ENCODE measurements at places on chromosomes 3 and 15. TPM values are rescaled to one million over a fixed set of nuclear protein-coding genes. Genes with fewer than 3 reads are reported as not detected.
A peak's percentile ranks its signal among the peaks of the same experiment; 100 is the strongest.

DNA sequence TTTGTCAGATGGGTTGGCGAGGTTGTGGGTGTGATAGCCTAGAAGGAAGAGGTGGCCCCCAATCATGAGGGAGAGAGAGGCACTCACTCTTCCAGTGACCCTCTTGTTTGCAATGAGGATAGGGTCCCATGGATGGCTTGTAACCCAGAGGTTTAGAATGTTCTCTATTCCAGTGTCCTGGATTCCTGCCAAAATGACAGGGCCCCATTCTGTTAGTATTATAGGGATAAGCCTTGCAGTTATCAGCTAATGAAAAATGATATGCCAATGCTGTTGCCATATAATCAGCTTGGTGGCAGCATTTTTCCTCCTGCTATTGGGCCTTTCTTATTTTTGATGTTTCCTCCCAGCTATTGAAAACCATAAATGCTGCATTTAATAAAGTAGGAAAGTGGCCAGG lies 23.3 kb upstream of the SENP7 start:
- no peak for DNase-seq
- no peaks in the 10 kb centered on the region for H3K36me3 ChIP-seq
- H3K27ac ChIP-seq, result no peak overlapping the region
- peaks cover 13% of the 10 kb centered on the region for H3K4me1 ChIP-seq
- no peak overlapping the region for H3K4me3 ChIP-seq
- no peaks in the 10 kb centered on the region for H3K27me3 ChIP-seq

DNA sequence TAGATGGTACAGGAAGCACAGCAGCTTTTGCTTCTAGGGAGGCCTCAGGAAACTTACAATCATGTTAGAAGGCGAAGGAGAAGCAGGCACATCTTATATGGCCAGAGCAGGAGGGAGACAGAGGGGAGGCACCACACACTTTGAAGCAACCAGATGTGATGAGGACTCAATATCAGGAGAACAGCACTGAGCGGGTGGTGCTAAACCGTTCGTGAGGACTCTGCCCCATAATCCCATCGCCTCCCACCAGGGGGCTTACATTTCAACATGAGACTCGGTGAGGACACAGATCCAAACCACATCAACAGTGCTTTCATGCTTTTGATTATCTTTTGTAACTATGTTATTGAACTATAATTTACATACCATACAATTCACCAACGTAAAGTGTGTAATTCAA lies 7.6 kb upstream of the TMEM44 start:
- peaks cover 62% of the 10 kb centered on the region for H3K36me3 ChIP-seq
- peaks cover 9% of the 10 kb centered on the region for H3K4me1 ChIP-seq
- DNase-seq, result peak; percentile 76
- no peaks in the 10 kb centered on the region for H3K27me3 ChIP-seq
- no peak overlapping the region for H3K4me3 ChIP-seq

GRCh38 chr3:192275741-192276355 lies 451.5 kb downstream of the FGF12 start:
- H3K36me3 ChIP-seq, result no peaks in the 10 kb centered on the region
- H3K4me1 ChIP-seq, result no peaks in the 10 kb centered on the region
- no peak for DNase-seq
- H3K27me3 ChIP-seq, result no peaks in the 10 kb centered on the region
- H3K4me3 ChIP-seq, result no peak overlapping the region

Gene DCUN1D1
- 34.5 TPM for total RNA-seq

Gene TRPM1
- total RNA-seq, result not detected

- H3K36me3 ChIP-seq, result no peaks in the 10 kb centered on the region
- no peak overlapping the region for H3K4me3 ChIP-seq
- no peak for DNase-seq
Observed at GRCh38 chr15:29736012-29736743, 86.1 kb downstream of the TJP1 start.

DNA sequence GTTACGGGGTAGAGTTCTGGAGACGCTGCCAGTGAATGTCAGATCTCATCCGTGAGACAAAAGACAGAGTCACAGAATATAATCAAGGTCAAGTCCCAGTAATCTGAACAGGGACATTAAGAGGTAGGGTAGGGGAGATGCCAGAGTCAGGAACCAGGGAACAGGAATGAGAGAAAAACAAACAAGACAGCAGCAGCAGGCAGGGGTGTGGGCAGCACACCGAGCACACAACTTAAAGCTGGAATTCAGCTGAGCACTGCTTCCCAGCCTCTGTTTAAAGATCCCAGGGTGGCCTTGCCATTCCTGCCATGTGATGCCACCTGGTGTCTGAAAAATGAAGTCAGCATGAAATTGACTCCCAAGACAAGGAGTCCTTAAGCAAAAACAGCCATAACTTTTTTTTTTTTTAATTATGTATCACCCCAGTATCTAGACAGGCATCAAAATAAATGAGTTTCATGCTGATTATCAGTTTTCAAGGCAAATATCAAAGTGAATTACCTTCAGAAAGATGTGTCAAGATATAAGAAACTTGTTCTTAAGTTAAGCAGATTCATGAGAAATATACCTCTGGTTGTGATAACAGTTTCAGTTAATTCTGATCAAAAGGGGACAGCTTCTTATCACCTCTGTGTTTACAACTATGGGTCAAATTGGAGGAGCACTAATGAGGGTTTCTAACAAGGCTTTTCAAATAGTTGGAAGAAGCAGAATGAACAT lies 203.7 kb downstream of the SLC9A9 start:
- no peak for DNase-seq
- peaks cover 15% of the 10 kb centered on the region for H3K36me3 ChIP-seq
- no peaks in the 10 kb centered on the region for H3K4me1 ChIP-seq
- no peaks in the 10 kb centered on the region for H3K27me3 ChIP-seq
- no peak overlapping the region for H3K27ac ChIP-seq
- H3K4me3 ChIP-seq, result no peak overlapping the region

Gene ARGFX
- not detected for total RNA-seq

- peaks cover 43% of the 10 kb centered on the region for H3K36me3 ChIP-seq
- no peaks in the 10 kb centered on the region for H3K4me1 ChIP-seq
- DNase-seq, result no peak
- peaks cover 5% of the 10 kb centered on the region for H3K27me3 ChIP-seq
- H3K27ac ChIP-seq, result no peak overlapping the region
Observed at GRCh38 chr3:150480877-150481276, 65.4 kb downstream of the SERP1 start.

DNA sequence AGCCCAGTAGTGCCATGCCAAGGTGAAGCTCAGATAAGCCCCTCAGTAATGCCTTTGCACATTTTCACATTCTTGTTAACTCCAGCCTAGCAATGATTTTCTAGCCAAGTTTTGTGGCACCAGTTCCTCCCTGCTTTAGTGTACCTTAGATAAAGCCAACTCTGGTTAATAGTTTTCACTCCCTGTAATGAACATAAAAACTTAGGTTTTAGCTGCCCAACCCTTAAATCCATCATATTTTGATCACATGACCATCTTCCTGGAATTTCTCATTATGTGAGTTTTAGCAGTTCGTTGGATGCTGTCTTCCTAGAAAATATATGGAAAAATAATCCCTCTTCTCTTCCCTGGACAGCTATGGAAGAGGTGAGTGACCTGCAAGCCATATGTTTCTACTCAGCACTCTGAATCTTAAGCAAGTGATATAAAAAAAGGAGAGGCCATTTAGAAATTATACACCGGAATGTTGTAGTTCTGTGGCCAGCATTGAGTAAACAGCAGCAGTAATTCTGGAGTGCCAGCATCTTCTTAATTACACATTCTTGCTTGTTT lies 62.2 kb upstream of the P2RY1 start:
- DNase-seq, result no peak
- H3K4me3 ChIP-seq, result no peak overlapping the region
- H3K27ac ChIP-seq, result no peak overlapping the region
- H3K27me3 ChIP-seq, result no peaks in the 10 kb centered on the region

DNA sequence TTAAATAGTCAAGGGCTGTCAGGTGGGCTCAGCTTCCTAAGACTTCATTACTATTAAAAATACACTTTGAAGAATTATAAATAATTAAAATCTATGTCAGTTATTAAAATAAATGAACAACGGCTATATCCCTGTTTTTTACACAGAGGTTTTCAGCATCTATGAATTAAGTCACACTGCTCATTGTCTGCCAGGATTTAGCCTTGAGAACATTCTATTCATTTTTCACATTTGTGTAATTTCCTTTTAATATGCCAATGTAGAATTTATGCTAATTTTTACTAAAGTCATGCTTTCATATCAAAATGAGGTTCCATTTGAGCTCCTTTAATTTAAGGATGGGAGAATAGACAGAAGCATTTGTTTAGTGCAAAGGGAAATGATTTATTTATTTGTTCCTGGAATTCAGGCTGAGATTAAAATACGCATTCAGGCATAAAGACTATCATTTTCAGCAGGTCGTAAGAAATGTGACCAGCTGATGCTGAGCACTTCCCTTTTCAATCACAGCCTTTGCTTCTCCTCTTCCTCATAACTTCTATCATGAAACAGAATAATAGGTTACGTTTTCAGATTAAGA lies 345.1 kb downstream of the MFSD1 start:
- H3K36me3 ChIP-seq, result no peaks in the 10 kb centered on the region
- no peak overlapping the region for H3K4me3 ChIP-seq
- H3K27ac ChIP-seq, result no peak overlapping the region
- H3K4me1 ChIP-seq, result no peaks in the 10 kb centered on the region
- no peak for DNase-seq

DNA sequence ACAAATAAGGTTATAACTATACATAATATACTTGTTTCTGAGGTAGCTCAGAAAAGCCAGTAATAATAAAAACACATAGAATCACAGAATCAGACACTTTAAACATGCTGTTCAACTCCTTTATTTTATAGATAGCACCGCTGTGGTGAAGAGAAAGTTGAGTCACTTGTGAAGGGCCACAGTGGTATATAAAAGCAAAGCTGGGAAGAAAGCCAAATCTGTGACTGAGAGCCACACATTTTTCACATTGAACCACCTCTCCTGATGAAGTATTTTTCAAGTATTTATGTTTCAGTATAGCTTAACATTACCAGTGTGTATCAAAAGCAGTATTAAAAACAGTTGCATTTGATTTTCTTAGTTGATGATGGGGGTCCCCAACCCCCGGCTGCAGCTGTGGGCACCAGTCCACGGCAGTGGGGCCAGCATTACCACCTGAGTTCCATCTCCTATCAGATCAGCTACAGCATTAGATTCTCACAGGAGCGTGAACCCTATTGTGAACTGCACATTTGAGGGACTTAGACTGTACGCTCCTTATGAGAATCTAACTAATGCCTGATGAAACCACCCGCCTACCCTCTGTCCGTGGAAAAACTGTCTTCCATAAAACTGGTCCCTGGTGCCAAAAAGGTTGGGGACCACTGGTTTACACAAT lies 46.2 kb downstream of the TBL1XR1 start:
- peaks cover 69% of the 10 kb centered on the region for H3K4me1 ChIP-seq
- peak overlapping the region; percentile 65 for H3K4me3 ChIP-seq

GRCh38 chr3:34696831-34697230 lies 898.4 kb downstream of the PDCD6IP start:
- no peak for DNase-seq
- H3K36me3 ChIP-seq, result no peaks in the 10 kb centered on the region
- no peaks in the 10 kb centered on the region for H3K4me1 ChIP-seq
- no peak overlapping the region for H3K27ac ChIP-seq

DNA sequence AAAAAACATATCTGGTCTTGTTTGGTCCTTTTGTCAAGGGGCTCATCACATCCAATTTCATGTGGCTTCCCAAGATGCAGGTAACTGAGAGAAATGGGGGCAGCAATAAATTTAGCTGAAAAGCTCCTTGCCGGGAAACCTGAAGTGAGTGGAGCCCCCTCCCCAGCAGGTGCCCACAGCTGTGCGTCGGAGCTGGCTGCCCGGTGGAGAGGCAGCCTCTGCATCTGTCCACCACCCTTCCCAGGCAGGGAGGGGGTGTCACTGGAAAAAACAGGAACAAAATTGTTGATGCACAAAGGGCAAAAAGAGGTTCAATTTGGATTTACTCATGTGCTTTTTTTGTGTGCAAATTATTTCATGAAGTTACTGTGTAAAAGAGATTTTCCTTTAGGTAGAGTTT lies 249.4 kb upstream of the LYSMD4 start:
- no peak for DNase-seq
- H3K36me3 ChIP-seq, result no peaks in the 10 kb centered on the region
- H3K27ac ChIP-seq, result no peak overlapping the region
- H3K4me1 ChIP-seq, result no peaks in the 10 kb centered on the region

Gene FAM107A
- total RNA-seq, result not detected

- DNase-seq, result peak; percentile 21
- H3K4me3 ChIP-seq, result peak within 1 kb of the TSS; percentile 81
- H3K27me3 ChIP-seq, result peaks cover 34% of the 10 kb centered on the region
- no peaks in the 10 kb centered on the region for H3K36me3 ChIP-seq
Observed at GRCh38 chr15:55588070-55588814, at the start of gene PYGO1. PYGO1 (minus strand) TSS chr15:55588345; CDS start chr15:55587883, 462 bp downstream.

Gene CCNB2
- total RNA-seq, result 0.52 TPM

DNA sequence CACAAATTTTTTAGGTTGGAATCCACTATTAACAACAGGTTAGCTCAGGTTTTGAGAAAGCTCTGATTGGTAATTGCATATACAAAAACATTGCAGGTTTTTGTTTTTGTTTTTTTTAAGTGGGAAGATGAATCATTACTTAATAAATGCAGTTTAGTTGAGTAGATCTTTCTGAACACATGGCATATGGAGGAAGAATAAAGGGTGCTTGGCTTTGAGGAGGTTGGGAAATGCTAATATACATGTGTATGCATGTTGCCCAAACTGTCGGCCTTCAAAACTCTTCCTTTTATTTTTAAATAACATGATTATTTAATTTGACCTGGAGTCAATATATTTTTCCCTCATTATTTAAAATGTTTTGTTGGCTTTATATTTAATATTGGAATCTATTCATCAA lies 32.8 kb downstream of the ZBTB38 start:
- peaks cover 24% of the 10 kb centered on the region for H3K36me3 ChIP-seq
- peak overlapping the region; percentile 76 for H3K4me3 ChIP-seq
- no peak overlapping the region for H3K27ac ChIP-seq
- H3K27me3 ChIP-seq, result no peaks in the 10 kb centered on the region
- no peak for DNase-seq

- H3K4me1 ChIP-seq, result no peaks in the 10 kb centered on the region
- no peak for DNase-seq
- H3K4me3 ChIP-seq, result no peak overlapping the region
- H3K36me3 ChIP-seq, result no peaks in the 10 kb centered on the region
- H3K27me3 ChIP-seq, result no peaks in the 10 kb centered on the region
Observed at GRCh38 chr3:152149832-152150231, 118.9 kb upstream of the MBNL1 start.

- no peak overlapping the region for H3K27ac ChIP-seq
- no peak for DNase-seq
- peaks cover 35% of the 10 kb centered on the region for H3K4me1 ChIP-seq
- H3K4me3 ChIP-seq, result no peak overlapping the region
- H3K36me3 ChIP-seq, result peaks cover 47% of the 10 kb centered on the region
- no peaks in the 10 kb centered on the region for H3K27me3 ChIP-seq
Observed at GRCh38 chr15:29086891-29087290, 182.7 kb downstream of the NSMCE3 start.

DNA sequence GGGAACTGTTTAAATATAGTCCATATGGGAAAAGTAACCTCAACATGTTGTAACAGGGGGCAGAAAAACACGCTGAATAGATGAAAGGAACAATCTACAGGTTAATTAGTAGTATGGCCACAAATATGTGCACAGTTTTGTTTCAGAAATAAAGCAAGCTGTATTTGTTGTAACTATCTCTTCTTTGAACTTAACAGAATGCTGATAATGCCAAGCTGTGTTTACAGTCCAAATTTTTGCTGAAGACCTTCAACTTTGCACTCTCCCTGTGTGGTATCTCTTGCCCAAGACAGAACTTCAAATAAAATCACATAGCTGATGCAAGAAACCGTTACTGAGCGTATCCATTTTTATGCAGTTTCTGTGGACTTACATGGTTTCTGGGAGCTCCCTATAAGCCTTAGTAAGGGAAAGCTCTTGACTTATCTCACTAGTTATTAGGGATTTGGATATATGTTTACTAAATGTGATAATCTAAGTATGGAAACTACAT lies 425.4 kb upstream of the TPRG1 start:
- no peak for DNase-seq
- H3K4me3 ChIP-seq, result no peak overlapping the region
- no peaks in the 10 kb centered on the region for H3K4me1 ChIP-seq
- H3K36me3 ChIP-seq, result no peaks in the 10 kb centered on the region
- H3K27me3 ChIP-seq, result no peaks in the 10 kb centered on the region
